CD4-positive, alpha-beta T cell (primary cell): ENCODE measurements at places on chromosomes 4 and X.

- no peak for DNase-seq
These were observed 44.8 kb downstream of the RBPJ start for GRCh38 chr4:26365537-26366150.

- DNase-seq, result peak; percentile 8
These were observed 99.5 kb downstream of the PPP2R2C start for GRCh38 chr4:6372649-6373525.

DNA sequence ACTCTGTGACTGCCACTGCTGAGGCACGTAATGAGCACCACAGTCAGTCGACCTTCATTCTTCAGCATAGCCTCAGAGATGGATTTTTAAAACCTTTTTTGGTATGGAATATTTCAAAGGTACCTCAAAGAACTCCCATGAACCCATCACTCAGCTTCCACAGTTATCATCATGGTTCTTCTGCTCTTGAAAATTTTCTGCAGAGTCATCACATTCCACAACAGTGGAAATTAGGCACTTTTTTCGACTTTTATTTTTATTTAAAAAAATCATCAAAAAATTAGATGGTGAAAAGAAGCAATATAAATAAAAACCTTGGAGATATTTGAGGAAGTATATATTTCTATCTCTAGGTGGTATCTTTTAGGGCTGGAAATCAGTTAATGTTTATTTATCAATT, 37.5 kb downstream of the TBC1D19 start:
- no peak for DNase-seq

- DNase-seq, result no peak
These were observed 14.7 kb downstream of the TRIM2 start for GRCh38 chr4:153218961-153219360.

DNA sequence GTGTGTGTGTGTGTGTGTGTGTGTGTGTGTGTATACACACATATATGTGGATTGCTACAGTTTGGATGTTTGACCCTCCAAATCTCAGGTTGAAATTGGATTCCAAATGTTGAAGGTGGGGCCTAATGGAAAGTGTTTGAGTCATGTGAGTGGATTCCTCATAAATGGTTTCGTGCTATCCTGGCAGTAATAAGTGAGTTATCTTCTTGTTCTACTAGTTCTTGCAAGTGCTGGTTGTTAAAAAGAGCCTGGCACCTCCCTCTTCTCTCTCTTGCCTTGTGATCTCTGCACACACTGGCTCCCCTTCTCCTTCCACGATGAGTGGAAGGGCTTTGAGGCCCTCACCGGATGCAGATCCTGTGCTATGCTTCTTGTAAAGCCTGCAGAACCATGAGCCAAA, 344.1 kb downstream of the SH2D1A start:
- no peak for DNase-seq

GRCh38 chrX:110414679-110415439, 56.2 kb downstream of the RTL9 start:
- DNase-seq, result no peak

DNA sequence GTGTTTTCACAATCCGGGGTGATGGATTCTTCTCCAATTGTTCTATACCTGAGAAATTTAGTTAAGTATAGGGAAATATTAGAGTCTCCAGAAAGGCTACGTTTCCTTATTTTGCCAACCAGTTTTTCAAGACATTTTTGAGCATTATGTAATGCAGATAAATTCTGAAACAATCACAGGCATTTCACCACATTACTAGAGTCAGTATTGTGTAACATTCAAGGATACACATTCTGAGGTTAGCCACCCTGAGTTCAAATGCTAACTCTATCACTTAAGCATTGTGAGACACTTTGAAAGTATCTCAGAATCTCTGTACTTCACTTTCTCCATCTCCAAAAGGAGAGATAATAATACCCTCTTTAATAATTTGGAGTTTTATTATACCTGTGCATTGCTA, 10.6 kb downstream of the SULT1B1 start:
- no peak for DNase-seq

DNA sequence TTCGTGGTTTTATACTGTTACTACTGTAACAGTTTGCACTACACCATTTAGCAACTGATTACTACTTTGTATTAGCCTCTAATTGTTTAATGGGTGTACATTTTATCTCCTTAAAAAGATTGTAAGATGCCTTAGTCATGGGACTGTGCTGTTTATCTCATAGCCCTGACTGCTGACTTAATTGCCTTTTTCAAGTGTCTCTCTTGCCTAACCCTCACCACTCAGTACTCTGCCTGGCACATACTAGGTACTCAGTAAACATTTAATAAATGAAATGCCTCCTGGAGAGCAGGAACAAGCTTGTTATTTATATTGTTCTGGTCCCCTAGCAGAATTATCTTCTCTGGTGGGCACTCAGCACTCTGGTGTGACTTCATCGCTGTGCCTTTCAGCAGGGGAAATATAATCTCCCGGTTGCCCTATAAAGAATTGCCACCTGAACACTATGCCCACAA, 1.7 kb upstream of the STIM2 start:
- DNase-seq, result no peak

DNA sequence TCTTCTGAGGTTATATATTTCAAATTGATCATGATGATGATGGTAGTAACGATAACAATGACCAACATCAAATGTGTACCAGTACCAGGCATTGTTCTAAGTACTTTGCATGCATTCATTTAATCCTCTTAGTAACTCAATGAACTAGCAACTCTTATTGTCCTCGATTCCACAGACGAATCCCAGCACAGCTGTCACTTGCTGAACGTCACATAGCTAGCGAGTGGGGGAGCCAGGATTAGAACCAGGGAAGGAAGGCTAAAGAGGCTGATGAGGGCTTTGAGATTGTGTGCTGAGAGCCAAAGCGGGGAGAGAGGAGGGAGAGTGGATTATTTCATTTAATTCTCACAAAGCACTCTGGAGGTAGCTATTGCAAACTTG, 103.6 kb downstream of the PHOX2B start:
- DNase-seq, result no peak

DNA sequence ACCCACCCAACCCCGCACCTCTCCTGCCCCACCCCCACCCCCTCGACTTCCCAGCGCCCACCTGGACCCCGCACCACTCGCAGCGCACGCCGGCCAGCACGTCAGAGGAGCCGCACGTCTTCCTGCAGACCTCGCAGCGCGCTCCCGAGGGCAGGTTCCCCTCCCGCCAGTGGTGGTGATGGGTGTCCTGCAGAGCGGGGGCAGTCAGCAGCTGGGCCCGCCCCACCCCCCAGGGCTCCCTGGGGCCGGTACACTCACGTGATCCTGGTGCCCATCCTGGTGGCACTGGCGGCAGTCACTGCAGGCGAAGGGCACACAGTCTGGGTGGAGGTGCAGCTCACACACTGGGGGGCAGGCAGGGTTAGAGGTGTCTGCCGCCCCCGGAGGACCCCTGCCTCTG, 5.1 kb downstream of the DGKQ start:
- no peak for DNase-seq

DNA sequence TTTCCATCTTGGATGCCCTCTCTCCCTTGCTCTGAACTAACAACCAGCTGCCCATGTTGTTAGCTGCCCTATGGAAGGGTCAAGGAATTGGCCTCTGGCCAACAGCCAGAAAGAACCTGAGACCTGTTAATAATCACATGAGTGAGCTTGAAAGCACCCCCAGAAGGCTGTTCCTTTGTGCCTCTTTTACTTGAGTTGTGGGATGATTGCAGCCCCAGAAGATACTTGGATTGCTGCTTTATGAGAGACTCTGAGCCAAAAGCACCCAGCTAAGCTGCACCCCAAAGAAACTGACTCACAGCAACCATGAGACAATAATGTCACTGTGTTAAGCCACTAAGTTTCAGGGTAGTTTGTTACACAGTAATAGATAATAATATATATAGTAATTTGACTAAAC, 73.3 kb downstream of the FRYL start:
- no peak for DNase-seq

DNA sequence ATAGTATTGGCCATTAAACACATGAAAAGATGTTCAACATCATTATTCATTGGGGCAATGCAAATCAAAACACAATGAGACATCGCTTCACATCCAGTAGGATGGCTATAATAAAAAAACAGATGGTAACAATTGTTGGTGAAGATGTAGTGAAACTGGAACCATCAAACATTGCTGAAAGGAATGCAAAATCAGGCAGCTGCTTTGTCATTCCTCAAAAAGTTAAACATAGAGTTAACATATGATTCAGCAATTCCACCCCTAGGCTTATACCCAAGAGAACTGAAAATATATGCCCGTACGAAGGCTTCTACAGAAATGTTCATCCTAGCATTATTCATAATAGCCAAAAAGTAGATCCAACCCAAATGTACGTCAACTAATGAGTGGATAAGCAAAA, 144.0 kb upstream of the NAP1L5 start:
- no peak for DNase-seq

DNA sequence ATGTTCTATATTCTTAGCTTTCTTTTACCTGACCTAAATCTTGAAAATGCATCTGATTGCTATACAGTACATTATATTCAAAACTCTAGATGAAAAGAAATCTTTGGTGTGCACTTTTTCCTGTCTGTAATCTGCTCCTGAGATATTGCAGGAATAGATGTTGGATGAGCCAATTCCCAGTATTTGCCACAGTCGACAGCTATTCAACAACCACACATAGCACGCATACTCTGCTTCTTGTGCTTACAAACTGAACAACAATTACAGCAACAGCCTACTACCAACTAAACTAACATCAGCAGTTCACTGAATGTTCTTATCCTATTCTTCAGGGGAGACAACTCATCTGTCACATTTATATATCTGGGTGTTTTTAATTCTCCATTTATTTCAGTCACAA, 573.9 kb upstream of the GRID2 start:
- no peak for DNase-seq

DNA sequence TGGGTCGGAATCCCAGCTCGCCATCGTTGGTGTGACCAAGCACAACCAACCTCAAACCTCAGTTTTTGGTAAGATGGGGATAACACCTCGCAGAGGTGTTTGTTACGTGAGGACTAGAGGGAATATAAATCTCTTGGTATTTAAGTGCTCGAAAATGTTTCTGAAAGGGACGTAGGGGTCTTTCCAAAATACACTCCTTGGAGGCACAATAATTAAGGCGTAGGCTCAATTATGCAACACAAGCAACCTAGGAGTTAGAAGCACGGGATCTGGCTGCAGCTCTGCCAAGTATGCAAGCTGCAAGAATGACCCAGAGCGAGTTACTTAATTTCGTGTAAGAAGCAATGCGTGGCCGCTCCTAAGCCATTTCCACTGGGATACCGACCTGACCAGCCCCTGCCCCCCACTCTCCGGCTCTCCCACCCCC, 552 bp downstream of the ADH5 start:
- DNase-seq, result peak; percentile 2

- DNase-seq, result no peak
These were observed 63.8 kb upstream of the HPRT1 start for GRCh38 chrX:134396174-134396573.

GRCh38 chrX:120999413-120999812, 13.9 kb upstream of the CT47A1 start:
- DNase-seq, result no peak

DNA sequence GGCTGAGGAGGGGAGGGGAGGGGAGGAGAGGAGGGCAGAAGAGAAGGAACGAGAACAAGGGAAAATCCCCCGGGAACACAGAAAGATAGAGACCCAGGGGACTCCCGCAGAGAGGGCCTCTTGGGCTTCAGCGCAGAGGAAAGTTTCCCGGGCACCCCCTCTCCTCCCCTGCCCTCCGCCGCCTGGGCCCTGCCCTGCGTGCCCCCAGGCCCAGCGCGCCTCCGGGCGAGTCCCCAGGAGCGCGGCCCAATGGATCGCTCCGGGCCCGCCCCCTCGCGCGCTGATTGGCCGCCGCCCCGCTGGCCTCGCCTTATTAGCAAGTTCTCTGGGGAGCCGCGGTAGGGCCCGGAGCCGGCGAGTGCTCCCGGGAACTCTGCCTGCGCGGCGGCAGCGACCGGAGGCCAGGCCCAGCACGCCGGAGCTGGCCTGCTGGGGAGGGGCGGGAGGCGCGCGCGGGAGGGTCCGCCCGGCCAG, at the start of gene MSX1:
Gene MSX1 (plus strand): TSS at position 341 of the 474 bp plus-strand sequence. CDS start 235 bp downstream, outside the sequence.
- no peak for DNase-seq

GRCh38 chr4:185243879-185244278, 34.5 kb downstream of the SNX25 start:
- DNase-seq, result no peak

- no peak for DNase-seq
These were observed 55.4 kb downstream of the ZNF827 start for GRCh38 chr4:145883101-145883694.

GRCh38 chrX:2484256-2484655, 16.5 kb downstream of the DHRSX start:
- DNase-seq, result no peak

- no peak for DNase-seq
These were observed 37.3 kb downstream of the PSAPL1 start for GRCh38 chr4:7397206-7398103.

GRCh38 chrX:131725001-131725654, 181.3 kb downstream of the OR13H1 start:
- DNase-seq, result no peak

DNA sequence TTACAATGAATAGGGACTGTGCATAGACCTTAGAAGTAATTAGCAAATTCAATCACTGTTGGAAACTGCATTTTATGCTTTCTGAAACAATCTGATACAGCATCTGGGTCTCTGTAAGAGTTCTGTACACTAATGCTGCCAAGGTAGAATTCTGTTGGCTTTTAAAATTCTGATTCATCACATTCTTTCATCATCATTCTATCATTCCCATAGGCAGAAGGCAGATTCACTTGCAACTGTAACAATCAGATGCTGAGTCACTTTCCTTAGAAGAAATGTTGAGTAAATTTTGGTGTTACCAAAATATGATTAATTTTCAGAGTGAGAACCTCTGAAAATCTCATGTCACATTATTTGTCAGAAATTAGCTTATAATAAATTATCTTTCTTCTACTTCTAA, 267.2 kb downstream of the MAPK10 start:
- DNase-seq, result no peak

GRCh38 chr4:63085091-63085490, 1324.2 kb downstream of the TECRL start:
- no peak for DNase-seq

GRCh38 chrX:68936126-68936525, 107.3 kb downstream of the EFNB1 start:
- DNase-seq, result no peak

GRCh38 chr4:174717828-174718227, 111.2 kb downstream of the GLRA3 start:
- DNase-seq, result no peak

- peak; percentile 33 for DNase-seq
These were observed 47.2 kb upstream of the LAS1L start for GRCh38 chrX:65581661-65582339.

DNA sequence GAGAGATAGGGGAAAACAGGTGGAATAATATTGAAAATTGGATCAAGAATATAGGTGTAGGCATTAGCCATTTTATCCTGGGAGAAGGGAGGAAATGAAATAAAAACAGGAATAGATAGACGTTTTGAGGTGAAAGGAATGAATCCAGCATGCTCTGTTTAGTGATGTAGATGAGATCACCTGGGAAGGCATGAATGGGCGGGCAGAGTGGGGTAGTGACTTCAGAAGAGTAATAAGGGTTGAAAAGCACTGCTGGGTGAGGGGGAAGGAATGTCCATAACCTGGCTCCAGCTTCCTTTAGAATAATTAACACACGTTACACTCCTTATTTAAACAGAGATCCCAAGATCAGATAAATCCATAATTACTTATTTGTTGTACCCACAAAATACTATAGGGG, 191.1 kb upstream of the ANXA3 start:
- DNase-seq, result no peak
